ELF-1 (cell line): ENCODE measurements at places on chromosomes 3 and 15.

GRCh38 chr15:78810003-78810361 is 1.3 kb downstream of the ADAMTS7 start:
- no peak for DNase-seq

DNA sequence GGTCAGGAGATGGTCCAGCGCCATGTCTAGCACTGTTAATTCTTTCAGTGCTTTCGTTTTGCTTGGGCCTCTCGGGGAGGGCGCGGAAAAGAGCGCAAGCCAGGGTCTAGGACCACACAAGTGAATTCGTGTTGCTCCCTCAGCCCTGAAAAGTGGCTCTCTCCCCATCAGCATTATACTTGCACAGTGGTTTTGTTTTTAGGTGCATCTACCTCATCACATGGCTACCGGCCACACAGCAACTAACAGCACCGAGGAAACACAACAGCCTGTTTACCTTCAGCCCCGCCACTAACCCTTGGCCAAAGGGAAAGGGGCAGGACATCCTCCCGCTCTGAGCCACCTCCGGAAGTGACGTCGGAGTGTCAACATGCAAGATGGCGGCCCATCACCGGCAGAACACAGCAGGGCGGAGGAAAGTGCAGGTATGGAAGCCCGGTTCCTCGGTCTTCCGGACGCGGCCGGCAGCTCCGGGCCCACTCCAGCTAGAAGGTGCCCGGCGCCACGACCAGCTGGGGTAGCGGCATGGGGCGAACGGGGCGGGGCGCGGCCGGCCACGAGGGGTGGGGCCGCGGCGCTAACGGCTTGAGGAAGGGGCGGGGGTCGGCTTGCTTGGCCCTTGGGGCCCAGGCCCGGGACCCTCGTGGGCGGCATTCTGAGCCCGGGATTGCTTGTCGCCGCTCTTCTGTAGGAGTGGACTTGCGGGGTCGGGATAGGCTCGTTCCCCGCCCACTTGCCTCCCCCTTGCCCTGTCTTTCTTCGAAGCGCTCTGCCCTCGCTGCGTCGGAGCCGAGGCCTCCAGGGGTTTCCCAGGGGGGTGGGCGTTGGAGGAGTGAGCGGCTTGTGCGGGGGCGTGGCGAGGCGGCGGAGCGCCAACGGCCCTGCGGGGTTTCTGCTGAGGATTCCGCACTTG is at the start of the genes SCN11A and WDR48:
Gene SCN11A, minus strand, starts transcription at position 296 of the 913 bp plus-strand sequence. CDS start 101,582 bp downstream, outside the sequence.
Gene WDR48, plus strand, starts transcription at position 368 of the 913 bp plus-strand sequence. Its CDS starts 10 bp downstream, at position 378.
- DNase-seq: peak; percentile 95

- DNase-seq: peak; percentile 71
Measured at GRCh38 chr3:194395778-194396538, 3.1 kb downstream of the GP5 start.

GRCh38 chr15:66655997-66656396 is 46.0 kb upstream of the SMAD6 start:
- DNase-seq: no peak

- DNase-seq: no peak
Measured at GRCh38 chr3:4597208-4597985, 104.2 kb downstream of the ITPR1 start.

- DNase-seq: no peak
Measured at GRCh38 chr3:140731440-140732119, 53.7 kb downstream of the TRIM42 start.

DNA sequence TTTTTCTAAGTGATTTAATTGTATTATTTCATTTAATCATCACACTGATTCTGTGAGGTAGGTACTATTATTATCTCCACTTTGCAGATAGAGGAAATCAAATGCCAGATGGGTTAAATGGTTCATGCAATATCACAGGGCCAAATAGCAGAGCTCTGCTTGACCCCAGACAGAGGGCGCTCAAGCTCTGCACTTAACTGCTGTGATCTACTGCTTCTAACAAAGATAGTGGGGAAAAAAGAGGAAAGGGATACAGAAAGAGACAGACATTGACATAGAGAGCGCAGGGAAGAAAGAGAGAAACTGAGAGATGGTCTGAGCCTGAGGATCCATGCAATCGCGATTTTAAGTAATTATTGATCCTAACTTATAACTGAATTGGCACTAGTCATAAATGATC is 279.1 kb upstream of the THRB start:
- peak; percentile 54 for DNase-seq

GRCh38 chr3:151875759-151876158 is 2.3 kb downstream of the SUCNR1 start:
- no peak for DNase-seq
